Activated CD8-positive, alpha-beta memory T cell treated with anti-CD3 and anti-CD28 coated beads for 4 hours (primary cell): ENCODE measurements at places on chromosomes 3 and 15.

GRCh38 chr15:101479342-101479845 lies 10.1 kb downstream of the PCSK6 start:
- DNase-seq = no peak

GRCh38 chr3:107525644-107526305 lies 3.0 kb downstream of the BBX start:
- no peak for DNase-seq

DNA sequence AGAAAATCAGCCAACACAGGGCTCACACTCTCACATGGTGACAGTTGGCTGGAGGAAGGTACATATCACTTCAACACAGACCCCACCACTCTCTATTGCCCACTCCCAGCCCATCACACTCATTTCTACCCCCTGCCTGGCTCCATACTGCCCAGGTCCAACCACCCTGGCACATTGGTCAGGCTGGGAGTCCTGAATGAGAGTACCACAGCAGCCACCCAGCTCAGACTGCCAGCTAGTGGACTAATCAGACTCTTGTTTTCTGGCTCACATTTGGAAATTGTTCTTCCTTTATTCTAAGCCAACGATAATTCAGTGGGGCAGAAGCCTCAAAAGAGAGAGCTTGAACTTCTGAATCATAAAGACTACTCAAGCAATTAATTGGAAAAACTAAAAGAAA lies 20.0 kb downstream of the MRPL46 start:
- no peak for DNase-seq

GRCh38 chr3:29757054-29757777 lies 476.3 kb downstream of the RBMS3 start:
- no peak for DNase-seq

DNA sequence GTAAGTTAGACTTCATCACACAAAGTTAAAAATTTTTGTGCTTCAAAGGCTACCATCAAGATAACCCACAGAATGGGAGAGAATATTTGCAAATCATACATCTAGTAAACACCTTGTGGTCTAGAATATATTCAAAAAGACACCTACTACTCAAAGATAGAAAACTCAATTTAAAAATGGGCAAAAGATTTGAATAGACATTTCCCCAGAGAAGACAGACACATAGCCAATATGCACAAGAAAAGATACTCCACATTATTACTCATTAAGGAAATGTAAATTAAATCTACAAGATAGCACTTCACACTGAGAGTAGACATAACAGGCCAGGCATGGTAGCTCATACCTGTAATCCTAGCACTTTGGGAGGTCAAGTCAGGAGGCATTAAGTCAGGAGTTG lies 87.8 kb upstream of the MANF start:
- DNase-seq = no peak

- DNase-seq = no peak
These were observed 19.8 kb upstream of the PIGZ start for GRCh38 chr3:196988241-196989029.

DNA sequence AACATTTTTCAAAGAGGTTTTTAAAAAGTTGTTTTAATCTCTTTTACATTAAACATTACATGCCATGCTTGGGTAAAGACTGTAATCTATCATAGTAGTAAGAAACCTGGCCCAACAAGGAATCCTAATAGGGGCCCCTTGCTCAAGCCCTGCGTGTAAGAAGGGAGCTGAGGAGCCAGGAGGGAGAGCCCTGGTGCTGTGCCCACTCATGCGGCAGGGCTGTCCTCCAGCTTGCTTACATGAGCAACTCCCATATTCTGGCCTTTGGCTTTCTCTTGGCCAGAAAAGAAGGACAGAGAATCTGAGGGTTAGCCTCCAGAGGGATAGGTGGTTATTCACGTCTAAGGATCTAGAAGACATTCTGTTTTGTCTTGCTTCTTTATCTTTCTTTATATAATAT lies 49.8 kb downstream of the KBTBD12 start:
- DNase-seq = no peak

GRCh38 chr3:178059119-178059518 lies 477.1 kb upstream of the KCNMB2 start:
- DNase-seq = no peak

GRCh38 chr3:158912621-158913020 lies 110.8 kb downstream of the MFSD1 start:
- no peak for DNase-seq

GRCh38 chr3:180252683-180253082 lies 215.9 kb upstream of the PEX5L start:
- no peak for DNase-seq

GRCh38 chr15:31357148-31357547 lies 30.5 kb downstream of the KLF13 start:
- DNase-seq = no peak

- no peak for DNase-seq
These were observed 61.8 kb downstream of the CCDC33 start for GRCh38 chr15:74297887-74298286.

GRCh38 chr3:184395320-184395660 lies 15.4 kb downstream of the CHRD start:
- DNase-seq = no peak

GRCh38 chr3:36606871-36607765 lies 157.2 kb downstream of the DCLK3 start:
- DNase-seq = no peak

DNA sequence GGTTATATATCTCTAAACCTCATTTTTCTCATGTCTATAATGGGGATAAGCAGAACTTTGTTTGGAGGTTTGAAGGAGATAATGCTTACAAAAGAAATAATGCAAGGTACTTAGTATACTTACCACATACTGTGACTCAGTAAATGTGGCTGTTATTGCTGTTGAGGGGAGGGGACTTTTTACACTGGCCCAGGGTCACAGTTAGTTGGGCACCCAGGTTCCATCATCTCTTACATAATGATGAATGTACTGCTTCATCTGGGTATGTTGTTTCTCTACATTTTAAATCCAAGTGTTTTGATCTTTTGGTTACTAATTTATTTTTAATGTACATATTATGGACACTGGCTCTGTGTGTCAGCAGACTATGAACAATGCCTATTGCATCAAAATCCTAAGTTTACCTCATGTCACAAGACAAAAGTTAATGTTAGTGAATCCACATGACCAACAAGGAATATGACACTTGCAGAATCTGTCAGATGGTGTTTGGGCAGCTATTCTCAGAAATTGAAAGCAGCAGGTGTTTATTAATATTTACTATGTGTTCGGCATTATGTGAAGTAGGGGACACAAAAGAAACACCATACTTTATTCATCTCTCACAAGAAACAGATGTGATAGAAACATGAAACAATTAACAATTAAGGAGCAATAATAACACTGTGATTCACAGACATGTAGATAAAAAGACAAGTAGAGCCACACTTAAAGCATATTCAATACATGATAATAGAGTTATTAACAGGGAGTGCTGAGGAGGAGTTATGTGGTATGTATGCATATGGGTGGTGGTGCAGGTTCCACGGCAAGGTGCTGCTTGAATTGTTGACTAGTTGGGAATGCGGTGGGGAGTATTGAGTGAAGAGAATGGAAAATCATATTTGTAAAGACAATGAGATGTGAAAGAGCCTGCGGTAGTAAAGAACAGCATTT lies 109.7 kb downstream of the GALK2 start:
- DNase-seq = no peak

DNA sequence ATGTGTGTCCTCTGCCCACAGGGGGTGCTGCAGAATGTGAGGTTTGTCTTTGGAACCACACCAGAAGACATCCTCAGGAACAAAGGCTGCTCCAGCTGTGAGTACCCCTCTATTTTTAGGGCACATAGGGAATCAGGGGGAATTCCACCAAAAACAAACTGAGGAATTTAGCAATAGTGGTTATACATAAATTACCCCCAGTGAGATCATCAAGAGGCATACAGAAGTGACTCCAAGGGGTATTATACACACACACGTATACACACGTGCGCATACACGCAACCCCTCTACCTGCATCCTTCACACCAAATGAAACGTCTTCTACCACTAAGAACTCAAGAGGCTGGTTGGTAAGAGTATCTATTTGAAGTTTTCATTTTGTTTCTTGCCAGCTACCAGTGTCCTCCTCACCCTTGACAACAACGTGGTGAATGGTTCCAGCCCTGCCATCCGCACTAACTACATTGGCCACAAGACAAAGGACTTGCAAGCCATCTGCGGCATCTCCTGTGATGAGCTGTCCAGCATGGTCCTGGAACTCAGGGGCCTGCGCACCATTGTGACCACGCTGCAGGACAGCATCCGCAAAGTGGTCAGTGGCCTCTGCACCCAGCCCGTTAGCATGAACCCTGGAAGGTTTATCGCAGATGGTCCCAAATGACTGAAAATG lies 2.9 kb downstream of the THBS1 start:
- no peak for DNase-seq

DNA sequence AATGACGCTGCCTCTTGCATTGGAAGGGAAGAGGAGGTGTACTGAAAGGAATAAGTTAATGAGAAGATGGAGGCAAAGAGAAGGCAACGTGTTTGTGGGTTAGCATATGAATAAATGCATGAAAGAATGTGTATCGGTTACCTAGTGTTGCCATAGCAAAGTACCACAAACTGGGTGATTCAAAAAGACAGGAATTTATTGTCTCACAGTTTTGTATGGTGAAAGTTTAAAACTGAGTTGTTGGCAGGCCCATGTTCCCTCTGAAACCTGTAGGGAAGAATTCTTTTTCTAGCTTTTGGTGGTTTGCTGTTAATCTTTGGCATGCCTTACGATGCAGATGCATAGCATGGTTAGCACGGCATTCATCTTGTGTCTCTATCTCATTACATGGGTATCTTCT lies 729.9 kb downstream of the MECOM start:
- no peak for DNase-seq

- no peak for DNase-seq
These were observed 54.2 kb downstream of the GRIP2 start for GRCh38 chr3:14485981-14486380.
